ENCODE measurements at places on chromosomes 7 and 10. TPM values are rescaled to one million over a fixed set of nuclear protein-coding genes. Genes with fewer than 3 reads are reported as not detected.

- DNase-seq, result no peak
- H3K27ac ChIP-seq, result peak overlapping the region; percentile 10
- H3K27me3 ChIP-seq, result no peaks in the 10 kb centered on the region
These were observed 15.4 kb downstream of the PTEN start for GRCh38 chr10:87878664-87879459.

DNA sequence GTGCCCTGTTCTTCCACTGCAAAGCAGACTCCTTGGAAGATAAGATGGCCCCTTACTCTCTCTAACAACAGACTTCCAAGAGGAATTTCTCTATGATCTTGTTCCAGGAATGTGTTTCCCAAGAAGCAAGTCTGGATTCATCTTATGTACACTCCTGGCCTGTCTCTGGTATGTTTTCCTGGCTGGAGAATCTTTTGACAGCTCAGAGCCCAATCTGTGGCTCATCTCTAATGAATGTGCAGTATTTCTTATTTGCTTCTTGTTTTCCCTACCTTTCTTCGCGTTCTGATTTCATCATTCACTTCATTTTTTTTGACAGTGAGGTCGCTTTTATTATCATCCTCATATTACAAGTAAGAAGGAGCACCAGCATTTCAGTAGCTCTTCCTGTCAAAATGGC, 53.0 kb upstream of the PITRM1 start:
- no peak for DNase-seq
- H3K4me3 ChIP-seq, result no peak overlapping the region
- H3K4me1 ChIP-seq, result peaks cover 7% of the 10 kb centered on the region

DNA sequence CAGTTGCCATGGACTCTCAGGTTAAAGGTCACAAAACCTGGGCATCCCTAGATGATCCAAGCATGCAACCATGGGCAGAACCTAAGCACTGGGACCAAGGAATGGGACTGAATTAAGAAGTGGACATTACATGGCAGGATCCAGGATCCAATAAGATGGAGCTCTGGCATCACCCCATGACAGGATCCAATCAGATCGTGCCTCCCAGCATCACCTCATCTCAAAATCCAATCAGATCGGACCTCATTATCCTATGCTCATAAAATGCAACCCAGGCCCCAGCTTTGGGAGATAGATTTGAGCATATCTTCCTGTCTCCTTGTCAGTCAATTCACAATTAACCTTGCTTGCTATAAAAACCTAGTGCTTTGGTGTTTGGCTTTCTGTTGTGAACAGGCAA, 616.1 kb downstream of the PARD3 start:
- H3K27ac ChIP-seq, result no peak overlapping the region
- no peaks in the 10 kb centered on the region for H3K36me3 ChIP-seq
- H3K4me3 ChIP-seq, result no peak overlapping the region
- H3K27me3 ChIP-seq, result no peaks in the 10 kb centered on the region
- no peaks in the 10 kb centered on the region for H3K4me1 ChIP-seq
- no peak for DNase-seq

DNA sequence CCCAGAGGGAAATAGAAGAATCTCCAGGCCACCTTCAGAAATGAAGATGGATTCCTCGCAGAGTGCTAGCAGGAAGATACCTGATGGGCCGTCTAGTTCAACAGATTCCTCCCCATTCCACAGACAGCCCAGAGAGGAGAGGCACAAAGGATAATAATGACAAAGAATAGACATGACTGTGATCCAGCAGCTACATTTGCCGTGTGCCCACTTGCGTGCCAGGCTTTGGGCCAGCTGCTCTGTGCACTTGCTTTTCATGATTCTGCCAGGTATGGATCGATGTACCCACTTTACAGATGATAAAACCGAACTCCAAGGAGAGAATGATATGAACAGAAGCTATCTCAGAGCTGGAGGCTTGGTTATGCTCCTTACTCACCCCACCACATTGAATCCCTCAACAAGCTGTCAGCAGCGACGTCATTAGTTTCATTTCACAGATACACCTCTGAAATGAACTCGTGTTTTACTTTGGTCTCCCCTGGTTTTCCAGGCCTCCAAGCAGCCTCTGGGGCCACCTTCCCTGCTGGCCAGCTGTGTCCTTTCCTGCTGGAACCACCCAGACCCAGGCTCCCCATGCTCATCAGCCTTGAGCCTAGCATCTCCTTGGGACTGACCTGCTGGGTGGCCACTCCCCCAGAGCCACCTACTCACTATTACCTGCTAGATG, 11.9 kb upstream of the WDFY4 start:
- peaks cover 68% of the 10 kb centered on the region for H3K4me1 ChIP-seq
- peak overlapping the region; percentile 98 for H3K27ac ChIP-seq
- H3K4me3 ChIP-seq, result peak overlapping the region; percentile 74
- no peak for DNase-seq

GRCh38 chr7:139916717-139917395, 87.8 kb downstream of the TBXAS1 start:
- H3K36me3 ChIP-seq, result no peaks in the 10 kb centered on the region
- peak overlapping the region; percentile 58 for H3K4me3 ChIP-seq
- peaks cover 26% of the 10 kb centered on the region for H3K4me1 ChIP-seq
- no peak for DNase-seq

DNA sequence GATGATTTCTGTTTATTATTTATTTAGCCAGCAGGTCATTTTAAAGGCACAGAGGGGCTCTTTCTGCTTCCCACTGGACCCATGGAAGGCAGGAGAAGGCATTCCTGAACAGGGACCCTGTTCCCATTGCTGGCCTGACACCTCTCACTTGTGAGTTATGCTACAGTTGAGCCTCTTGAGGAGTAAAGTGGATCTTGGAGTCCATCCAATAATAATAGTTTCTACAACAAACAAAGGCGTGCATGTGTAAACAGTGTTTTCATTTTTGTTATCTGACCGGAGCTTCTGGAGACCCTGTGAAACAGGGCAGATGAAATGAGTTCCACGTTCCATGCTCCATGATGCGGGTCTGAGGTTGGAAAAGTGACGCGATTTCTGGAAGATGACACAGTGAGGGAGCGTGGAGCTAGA, 127.3 kb upstream of the HABP2 start:
- H3K4me1 ChIP-seq, result no peaks in the 10 kb centered on the region
- H3K27ac ChIP-seq, result no peak overlapping the region
- no peak for DNase-seq
- no peak overlapping the region for H3K4me3 ChIP-seq

DNA sequence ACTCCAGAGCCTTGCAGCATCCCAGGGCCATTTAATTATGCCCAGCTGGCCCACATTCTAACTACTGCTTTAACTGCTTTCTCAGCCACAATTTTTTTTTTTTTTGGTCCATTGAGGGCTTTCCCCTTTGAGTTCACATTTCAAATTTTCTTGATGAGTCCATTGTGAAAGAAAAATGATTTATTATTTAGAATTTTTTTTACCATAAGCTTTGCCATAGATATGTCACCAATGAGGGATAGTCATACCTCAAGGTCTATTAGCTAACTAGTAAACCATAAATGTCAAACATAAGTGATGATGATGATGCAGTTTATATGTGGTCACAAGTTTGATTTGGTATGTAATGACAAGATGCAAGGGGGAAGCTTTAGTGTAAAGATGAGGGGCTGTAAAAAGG, 282.9 kb downstream of the BICC1 start:
- no peak overlapping the region for H3K27ac ChIP-seq
- no peaks in the 10 kb centered on the region for H3K27me3 ChIP-seq
- no peak for DNase-seq
- H3K4me1 ChIP-seq, result no peaks in the 10 kb centered on the region
- H3K36me3 ChIP-seq, result no peaks in the 10 kb centered on the region
- no peak overlapping the region for H3K4me3 ChIP-seq

- peaks cover 33% of the 10 kb centered on the region for H3K27me3 ChIP-seq
- peaks cover 11% of the 10 kb centered on the region for H3K4me1 ChIP-seq
- no peak overlapping the region for H3K27ac ChIP-seq
These were observed 1.9 kb downstream of the COL1A2 start for GRCh38 chr7:94396596-94396995.

DNA sequence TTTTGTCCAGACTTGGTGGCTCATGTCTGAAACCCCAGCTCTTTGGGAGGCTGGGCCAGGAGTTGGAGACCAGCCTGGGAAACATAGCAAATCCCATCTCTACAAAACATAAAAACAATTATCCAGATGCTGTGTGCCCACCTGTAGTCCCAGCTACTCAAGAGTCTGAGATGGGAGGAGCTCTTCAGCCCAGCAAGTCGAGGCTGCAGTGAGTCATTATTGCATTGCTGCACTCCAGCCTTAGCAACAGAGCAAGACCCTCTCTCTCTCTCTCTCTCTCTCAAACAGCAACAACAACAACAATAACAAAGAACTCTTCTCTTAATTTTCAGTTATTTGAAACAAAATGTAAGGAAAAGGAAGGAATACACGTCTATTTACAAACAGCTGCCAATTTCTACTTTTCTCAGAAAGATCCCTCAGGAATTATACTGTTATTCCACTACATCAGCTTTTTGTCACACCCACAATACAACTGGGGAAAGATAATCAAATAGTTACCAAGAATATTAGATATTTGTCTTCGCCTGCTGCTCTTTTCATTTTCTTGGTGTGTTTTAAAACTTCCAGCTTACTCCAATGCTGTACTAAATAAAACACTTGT, 5.1 kb upstream of the TSPAN12 start:
- H3K27me3 ChIP-seq, result peaks cover 45% of the 10 kb centered on the region
- DNase-seq, result no peak
- H3K4me3 ChIP-seq, result no peak overlapping the region
- H3K27ac ChIP-seq, result no peak overlapping the region

DNA sequence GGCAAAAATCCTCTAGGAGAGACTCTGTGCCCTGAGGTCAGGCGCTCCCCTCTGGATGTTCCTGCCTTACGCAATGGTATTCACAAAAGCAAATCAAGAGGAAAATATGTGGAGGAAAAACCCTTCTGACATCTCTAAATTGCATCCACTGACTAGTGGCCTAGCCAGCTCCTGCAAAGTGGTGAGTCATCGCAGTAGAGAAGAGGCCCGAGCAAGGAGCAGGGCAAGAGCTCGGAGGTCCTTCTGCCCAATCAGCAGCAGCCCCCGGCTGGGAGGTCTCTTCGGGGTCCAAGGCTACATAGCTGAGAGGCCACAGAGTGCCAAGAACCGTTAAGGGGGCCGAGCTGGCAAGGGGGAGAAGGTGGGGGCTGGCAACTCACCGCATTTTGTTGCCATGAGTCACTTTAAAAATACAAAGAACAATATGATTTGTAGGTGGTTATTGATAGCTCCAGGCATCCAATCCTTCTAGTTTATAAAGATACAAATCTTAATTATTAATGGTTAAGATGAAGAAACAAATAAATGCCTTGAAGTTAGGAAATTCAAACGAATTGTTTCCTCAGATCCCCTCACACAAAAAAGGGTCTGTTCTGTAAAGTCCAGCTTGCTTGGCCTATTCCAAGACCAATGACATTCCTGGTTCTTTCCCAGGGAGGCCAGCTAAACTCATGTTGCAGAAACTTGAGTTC, 161.6 kb downstream of the PKD1L1 start:
- no peaks in the 10 kb centered on the region for H3K36me3 ChIP-seq
- H3K27me3 ChIP-seq, result peaks cover 2% of the 10 kb centered on the region
- no peak for DNase-seq
- H3K4me3 ChIP-seq, result no peak overlapping the region

DNA sequence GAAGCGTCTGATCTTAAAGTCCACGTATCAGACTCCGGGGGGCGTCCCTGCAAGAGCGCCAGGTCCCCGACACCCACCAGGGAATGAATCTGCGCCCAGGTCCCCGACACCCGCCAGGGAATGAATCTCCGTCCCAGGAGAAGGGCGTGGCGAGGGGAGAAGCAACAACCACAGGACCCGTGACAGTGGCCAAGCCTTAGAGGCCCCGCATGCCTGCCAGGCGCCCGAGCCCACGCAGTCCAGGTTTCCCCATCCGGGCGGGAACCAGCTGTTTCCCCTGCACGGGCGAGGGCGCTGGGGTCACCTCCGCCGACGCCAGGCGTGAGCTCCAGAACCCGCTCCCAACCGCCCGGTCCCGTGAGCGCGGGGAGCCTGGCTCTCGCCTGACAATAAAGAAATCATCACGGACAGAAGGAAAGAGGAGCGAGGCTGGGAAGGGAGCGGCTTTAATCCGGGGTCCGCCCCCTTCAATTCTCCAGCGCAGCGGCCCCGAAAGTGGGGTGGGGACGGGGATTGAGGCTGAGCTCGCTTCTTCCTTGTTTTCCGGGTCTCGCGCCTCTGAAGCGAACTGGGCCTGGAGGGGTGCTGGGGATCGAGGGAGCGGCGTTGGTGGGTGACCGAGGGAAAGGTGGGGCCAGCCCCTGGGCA, 29.0 kb upstream of the BMS1 start:
- H3K36me3 ChIP-seq, result no peaks in the 10 kb centered on the region
- peaks cover 14% of the 10 kb centered on the region for H3K4me1 ChIP-seq
- H3K4me3 ChIP-seq, result peak overlapping the region; percentile 83
- H3K27ac ChIP-seq, result no peak overlapping the region

DNA sequence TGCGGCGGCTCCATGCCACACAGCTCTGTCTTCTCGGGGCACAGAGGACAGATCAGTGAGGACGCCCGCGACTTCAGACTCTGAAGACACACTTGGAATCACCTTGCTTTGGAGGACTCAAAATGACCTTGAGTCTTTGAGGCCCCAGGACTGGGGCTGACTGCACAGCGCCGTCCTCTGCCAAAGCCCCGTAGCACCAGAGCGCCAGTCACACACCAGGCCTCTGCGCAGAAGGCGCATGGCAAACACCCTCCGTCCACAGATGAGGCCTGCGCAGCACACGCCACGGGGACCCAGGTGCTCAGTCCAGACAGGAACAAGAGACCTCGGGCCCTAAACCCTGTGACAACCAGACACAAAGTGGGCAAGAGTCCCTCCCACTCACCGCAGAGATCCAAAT, 134.7 kb downstream of the MAD1L1 start:
- no peak overlapping the region for H3K4me3 ChIP-seq
- no peak overlapping the region for H3K27ac ChIP-seq
- no peaks in the 10 kb centered on the region for H3K27me3 ChIP-seq

GRCh38 chr7:18109762-18110161, 82.1 kb upstream of the PRPS1L1 start:
- no peaks in the 10 kb centered on the region for H3K4me1 ChIP-seq
- no peak for DNase-seq
- no peak overlapping the region for H3K4me3 ChIP-seq
- H3K36me3 ChIP-seq, result no peaks in the 10 kb centered on the region

GRCh38 chr10:1358860-1359625, 302.9 kb downstream of the WDR37 start:
- H3K4me3 ChIP-seq, result peak overlapping the region; percentile 51
- peak overlapping the region; percentile 25 for H3K27ac ChIP-seq
- no peaks in the 10 kb centered on the region for H3K36me3 ChIP-seq
- DNase-seq, result no peak

- peaks cover 12% of the 10 kb centered on the region for H3K36me3 ChIP-seq
- DNase-seq, result peak; percentile 42
These were observed 708 bp downstream of the UBN2 start for GRCh38 chr7:139231513-139232376.

Gene KIF11
- total RNA-seq, result 2.2 TPM

Gene COL17A1
- not detected for total RNA-seq

Gene FGFR2
- total RNA-seq, result not detected

Gene ELAPOR2
- 5.1 TPM for total RNA-seq

Gene DEPP1
- total RNA-seq, result 0.11 TPM

Gene ZP3
- 2.9 TPM for total RNA-seq

Gene AKR1C3
- not detected for total RNA-seq

Gene MYH16
- not detected for total RNA-seq

Gene TAS2R38
- not detected for total RNA-seq

Measured in activated B cell treated with CpG ODN at 0.5 μM for 24 hours (primary cell).